ENCODE measurements at places on chromosomes 3 and 15. TPM values are rescaled to one million over a fixed set of nuclear protein-coding genes. Genes with fewer than 3 reads are reported as not detected.

- no peak for DNase-seq
Measured at GRCh38 chr3:46539443-46540005, 26.6 kb downstream of the LRRC2 start.

- no peak for DNase-seq
Measured at GRCh38 chr15:63597821-63598220, 634 bp downstream of the FBXL22 start.

GRCh38 chr3:183822631-183823030, 2.7 kb downstream of the MAP6D1 start:
- no peak for DNase-seq

DNA sequence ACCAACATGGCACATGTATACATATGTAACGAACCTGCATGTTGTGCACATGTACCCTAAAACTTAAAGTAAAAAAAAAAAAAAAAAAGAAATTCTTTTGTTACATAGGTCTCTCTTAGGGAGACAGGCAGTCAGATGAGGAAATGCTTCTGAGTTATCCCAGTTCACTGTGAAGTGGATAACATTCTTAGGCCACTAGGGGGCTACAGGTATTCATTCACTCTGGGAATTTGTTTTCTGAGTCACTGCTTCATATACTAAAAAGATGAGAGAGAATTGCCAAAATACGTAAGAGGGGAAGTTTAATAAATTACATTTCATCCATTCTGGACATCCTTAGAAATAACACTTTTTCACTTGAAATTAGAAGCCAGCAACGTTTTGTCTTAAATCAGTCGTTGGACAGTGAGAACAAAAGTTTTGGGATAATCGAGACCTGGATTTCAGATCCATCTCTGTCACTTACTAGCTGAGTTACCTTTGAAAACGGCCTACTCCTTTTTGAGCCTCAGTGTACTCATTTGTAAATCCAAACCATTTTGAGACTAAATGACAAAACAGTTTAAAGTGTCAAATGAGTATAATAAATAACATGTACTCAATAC, 738.4 kb upstream of the ALCAM start:
- DNase-seq: no peak

DNA sequence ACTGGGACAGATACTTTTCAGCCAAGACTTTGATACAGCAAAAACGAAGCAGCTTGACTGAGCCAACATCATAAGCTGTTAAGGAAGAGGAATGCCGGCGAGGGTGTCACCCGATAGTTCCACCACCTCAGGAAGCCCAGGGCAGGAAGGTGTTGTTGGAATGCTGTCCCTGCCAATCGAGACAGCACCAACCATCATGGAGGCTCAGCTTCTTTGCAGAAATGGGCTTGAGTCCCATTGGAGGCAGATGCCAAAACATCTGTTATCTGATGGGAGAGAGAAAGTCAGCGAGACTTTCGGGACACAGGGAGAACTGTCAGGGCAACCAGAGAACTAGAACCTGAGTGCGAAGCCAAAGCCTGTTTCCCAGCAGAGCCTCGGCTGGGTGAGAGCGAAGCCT, 50.7 kb downstream of the CA12 start:
- DNase-seq: no peak

GOLGA8R gene
- 1.1 TPM for total RNA-seq

- no peak for DNase-seq
Measured at GRCh38 chr15:54839379-54839778, 357.4 kb downstream of the RSL24D1 start.

- no peak for DNase-seq
Measured at GRCh38 chr15:100350434-100351226, 8.9 kb upstream of the ADAMTS17 start.

DNA sequence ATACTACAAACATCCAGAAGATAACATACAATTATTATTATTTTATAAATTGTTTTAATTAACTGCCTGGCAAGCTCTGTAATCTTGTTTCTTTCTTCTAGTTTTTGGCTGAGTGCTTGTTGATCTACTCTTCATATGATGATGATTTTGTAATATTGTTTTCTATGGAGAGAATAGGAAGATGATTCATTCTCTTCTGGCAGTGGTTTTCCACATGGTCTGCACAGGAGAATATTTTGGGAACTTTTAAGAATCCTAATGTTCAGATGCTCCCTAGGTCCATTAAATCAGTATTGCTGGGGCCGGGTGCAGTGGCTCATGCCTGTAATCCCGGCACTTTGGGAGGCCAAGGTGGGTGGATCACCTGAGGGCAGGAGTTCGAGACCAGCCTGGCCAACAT, 37.6 kb downstream of the CACNA2D3 start:
- no peak for DNase-seq

DNA sequence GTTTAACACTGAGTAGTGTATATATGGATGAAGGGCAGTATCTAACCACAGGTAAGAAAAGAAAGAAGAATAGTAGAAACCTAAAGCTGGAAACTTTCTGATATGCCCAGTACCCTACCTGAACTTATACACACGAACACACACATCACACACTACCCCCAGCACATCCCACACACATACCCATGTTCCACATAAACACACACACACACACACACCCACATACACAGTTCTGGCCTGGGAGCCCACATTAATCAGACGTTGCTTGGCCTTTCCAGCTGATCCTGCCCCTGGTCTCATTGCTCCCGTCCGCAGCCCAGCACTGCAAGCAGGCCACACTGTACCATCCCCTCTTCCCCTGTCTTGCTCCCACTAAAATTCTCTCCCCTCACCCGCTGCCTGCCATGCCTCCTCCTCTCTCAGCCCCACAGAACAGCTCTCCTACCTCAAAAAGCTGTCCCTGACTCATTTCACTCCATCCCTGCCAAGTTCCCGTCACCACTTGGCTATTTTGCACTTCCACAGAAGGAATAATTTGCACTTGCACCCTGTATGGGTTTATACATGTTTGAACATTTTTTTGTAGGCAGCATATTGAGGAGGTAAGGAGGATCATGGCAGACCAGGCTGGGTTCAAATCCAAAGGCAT, 185.8 kb upstream of the PPP2R3A start:
- no peak for DNase-seq

GRCh38 chr3:32239307-32240158, 1.1 kb downstream of the CMTM8 start:
- peak; percentile 29 for DNase-seq

DNA sequence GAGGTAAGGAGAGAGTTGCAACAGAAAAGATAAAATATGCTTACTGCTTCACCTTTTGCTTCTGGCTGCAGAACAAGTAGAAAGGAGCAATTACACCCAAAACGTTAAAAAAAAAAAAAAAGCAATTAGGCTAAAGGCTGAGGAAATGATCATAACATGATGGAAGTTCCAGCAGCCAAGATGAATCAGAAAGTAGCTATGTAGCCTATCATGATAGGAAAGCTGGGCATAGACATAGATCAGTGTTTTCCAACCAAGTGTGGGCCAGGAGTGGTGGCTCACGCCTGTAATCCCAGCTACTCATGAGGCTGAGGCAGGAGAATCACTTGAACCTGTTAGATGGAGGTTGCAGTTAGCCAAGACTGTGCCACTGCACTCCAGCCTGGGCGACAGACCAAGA, 52.6 kb downstream of the AGTR1 start:
- DNase-seq: no peak

TRAIP gene
- total RNA-seq: 21.5 TPM

SLC22A13 gene
- total RNA-seq: not detected

DNA sequence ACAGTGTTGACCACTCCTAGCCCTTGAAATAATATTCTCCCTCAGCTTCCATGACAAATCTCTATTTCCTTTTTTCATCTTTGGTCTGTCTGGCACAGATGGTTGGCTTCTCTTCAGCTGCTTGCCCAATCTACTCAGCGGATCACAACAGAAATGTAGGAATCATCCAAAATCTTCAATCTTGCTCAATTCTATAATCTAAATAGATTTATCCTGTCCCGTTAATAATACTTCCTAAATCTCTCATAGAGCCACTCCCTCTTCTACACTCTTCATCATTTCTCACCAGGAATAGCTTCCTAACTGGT, 3.8 kb downstream of the PEAK1 start:
- no peak for DNase-seq

- DNase-seq: peak; percentile 37
Measured at GRCh38 chr15:98952381-98952803, 55.2 kb downstream of the PGPEP1L start.

DNA sequence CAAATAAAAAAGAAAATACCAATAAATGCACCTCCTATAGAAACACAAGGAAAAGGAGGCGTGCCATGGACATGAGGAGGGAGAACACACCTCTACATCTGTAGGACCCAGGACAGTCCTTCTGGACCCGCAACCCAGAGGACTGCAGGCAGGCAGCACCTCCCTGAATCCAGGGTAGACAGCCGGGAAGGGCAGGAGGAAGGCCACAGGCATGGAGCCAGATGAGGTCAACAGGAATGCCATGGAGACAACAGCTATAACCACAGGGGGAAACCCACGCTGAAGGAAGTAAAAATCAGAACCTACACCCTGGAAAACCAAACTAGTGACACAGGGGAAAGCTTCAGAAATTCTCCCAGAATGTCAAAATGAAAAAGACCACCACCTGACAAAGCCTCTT, 248.8 kb upstream of the NSMCE3 start:
- DNase-seq: no peak

DNA sequence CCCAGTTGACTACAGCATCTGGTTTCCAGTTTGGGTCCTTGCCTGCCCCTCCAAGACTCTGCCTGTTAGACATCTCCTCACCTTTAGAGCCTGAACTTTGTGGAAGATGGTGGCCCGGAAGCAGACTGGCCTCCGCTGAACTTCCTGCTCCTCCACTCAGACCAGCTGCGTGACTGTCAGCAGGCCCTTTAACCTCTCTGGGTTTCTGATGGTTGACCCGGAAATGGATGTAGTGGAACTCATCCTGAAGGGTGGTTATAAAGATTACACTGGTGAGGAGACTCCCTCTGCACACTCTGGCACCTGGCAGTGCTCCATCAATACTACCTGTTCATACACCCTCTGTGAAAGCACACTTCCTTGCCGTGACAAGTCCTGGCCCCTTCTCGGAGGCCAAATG, 151.9 kb upstream of the TLE3 start:
- DNase-seq: no peak

DNA sequence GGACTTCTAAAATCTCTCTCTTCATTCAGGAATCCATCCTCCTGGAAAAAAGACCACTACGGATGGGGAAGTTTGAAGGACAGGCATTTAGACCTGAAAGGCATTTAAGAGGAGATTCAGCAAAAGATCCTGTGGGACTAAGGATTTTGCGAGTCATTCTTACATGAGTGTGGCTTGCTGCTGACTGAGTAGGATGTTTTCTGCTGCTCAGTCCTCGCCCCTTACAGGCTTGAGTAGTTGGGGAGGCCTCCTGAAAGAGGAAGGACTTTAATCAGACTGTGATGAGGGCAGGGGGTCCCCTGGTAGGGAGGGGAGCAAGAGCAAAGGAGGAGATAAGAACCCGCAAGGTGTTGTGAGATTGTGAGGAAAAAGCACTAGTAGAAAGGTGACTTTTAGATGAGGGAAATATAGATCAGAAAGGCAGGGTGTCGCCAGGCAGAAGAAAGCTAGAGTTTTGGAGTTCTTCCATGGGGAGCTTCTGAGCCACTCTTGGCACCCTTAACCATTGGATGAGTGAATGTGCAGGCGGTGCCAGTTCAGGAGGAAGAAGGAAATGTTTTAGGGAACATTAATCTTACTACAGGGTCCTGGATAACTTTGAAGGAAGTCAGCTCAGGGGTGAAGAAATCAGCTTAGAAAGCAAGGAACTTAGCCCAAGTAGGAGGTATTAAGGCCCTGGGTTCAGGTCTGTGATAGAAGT, 171.1 kb downstream of the RORA start:
- no peak for DNase-seq

- DNase-seq: no peak
Measured at GRCh38 chr15:73254598-73254997, 114.2 kb downstream of the HCN4 start.

SLC7A14 gene
- total RNA-seq: not detected

DNA sequence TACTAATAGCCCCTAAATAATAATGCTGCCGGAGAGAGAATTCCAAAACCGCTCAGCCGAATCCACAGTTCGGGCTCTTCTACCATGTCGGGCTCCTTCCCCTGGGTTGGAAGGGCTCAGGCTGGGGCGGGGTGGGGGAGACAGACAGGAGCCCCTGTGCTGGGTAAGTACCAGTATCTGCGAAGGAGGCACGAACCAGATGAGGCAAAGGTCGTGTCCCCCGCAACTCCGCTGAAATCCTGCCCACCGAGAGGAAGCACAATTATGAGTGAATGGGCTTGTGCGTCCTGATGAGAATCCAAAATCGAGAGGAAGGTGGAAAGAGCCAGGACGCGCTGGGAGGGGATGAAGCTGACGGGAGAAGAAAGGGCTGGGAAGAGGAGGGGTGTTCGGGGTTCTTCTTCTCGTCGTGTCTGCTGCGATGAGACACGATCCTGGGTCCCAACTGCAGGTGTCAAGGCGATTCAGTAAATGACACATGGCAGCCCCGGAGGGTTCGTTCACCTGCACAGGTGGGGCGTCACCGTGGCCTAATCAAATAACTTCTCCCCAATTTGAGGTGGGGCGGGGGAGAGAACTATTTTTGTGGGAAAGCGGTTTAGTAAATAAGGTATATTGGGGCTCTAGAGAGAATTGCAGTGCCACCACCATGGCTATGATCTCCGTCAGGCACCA, 707 bp upstream of the FAM81A start:
- no peak for DNase-seq

C3orf85 gene
- total RNA-seq: not detected

DNA sequence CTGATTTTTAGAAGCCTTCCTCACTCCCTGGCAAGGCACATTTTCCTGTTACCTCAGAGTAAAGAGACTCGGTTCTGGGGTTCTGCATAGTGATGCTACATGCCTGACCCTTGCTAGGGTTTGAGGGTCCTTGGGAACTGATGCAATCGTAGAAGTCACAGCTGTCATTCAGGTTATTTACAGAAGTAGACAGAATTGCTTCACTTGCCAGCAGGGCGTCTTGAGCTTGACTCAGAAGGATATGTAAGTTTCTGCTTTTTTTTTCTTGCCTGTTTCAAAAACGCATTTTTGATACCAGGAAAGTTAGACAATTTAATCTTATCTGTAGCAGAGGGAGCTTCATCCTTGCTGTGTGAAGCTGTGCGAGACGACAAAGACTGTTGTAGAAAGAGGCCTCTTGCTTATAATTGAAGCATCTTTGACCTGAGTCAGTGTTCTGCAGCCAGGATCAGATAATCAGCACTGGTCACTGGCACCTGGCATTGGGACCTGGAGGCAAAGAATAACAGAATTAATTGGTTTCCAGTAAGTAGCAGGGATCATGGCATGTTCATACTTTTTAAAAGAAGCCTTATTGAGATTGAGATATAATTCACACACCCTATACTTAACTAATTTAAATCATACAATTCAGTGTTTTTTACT, 24.8 kb downstream of the CACNA1D start:
- DNase-seq: no peak

SCAANT1 gene
- not detected for total RNA-seq

LOXL1 gene
- total RNA-seq: 0.25 TPM

IGSF10 gene
- not detected for total RNA-seq
